ENCODE measurements at places on chromosomes 1 and 21.
A peak's percentile ranks its signal among the peaks of the same experiment; 100 is the strongest.

GRCh38 chr1:151604291-151604690 is 7.6 kb upstream of the SNX27 start:
- no peak for DNase-seq

DNA sequence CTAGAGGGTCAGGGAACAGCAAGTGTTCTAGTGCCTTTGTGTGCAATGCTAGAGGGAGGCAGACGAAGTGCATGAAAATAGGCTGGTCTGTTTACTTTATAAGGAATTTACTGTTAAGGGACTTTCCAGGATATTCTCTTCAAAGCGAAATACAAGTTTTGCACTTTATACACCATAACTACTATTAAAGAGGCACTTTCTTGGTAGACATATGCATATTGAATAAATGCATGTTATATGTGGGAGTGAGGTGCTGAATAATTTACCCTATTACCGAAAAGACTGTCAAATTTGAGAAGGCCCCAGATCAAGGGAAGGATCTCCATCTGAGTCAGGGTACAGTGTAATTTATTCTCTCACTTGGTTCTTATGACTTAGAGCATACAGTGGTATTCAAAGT is 310.5 kb downstream of the S1PR1 start:
- DNase-seq = no peak

DNA sequence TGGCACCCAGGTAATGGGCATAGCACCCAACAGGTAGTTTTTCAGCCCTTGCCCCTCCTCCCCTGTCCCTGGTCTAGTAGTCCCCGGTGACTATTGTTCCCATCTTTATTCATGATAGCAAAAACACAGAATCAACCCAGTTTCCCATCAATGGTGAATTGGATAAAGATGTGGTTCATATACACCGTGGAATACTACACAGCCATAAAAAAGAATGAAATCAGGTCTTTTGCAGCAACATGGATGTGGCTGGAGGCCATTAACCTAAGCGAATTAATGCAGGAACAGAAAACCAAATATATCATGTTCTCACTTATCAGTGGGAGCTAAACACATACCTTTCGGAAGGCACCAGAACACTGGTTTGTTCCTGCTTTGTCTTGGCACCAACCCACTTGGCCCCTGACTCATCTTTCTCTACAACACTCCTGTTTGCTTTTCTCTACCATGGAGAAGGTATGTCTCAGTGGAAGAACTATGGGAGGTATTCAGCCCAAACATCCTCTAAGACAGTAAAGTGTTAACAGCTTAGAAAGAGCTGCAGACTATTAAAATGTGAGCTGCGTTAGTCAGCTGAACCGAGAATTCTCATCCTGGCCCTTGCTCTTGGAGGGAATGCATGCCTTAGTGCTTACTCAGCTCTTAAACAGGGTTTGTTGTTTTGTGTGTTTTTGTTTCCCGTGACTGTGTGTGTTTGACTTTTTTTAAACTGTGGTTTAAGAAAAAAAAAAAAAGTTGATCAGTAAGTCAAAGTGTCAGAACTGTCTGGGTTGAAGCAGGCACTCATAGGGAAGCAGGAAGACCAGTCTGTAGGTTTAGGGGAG is 203.0 kb downstream of the TOMM20 start:
- DNase-seq = no peak

DNA sequence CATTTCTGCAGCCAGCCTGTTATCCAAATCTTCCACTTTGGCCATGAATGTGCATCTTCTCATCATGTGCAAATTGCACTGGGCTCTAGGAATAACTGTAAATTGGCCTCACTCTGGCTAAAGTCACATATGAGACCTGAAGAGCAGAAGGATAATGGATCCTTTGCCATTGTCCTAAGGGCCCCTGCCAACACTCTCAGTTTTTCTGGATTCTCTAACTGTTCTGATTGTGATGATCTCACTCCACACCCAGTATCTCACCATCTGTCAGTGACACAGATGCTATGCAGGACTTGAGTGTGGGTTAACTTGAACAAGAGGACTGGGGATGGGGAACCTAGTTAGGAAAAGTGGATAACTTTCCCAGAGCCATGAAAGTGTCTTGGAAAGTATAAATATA is 8.5 kb upstream of the FYB2 start:
- no peak for DNase-seq

DNA sequence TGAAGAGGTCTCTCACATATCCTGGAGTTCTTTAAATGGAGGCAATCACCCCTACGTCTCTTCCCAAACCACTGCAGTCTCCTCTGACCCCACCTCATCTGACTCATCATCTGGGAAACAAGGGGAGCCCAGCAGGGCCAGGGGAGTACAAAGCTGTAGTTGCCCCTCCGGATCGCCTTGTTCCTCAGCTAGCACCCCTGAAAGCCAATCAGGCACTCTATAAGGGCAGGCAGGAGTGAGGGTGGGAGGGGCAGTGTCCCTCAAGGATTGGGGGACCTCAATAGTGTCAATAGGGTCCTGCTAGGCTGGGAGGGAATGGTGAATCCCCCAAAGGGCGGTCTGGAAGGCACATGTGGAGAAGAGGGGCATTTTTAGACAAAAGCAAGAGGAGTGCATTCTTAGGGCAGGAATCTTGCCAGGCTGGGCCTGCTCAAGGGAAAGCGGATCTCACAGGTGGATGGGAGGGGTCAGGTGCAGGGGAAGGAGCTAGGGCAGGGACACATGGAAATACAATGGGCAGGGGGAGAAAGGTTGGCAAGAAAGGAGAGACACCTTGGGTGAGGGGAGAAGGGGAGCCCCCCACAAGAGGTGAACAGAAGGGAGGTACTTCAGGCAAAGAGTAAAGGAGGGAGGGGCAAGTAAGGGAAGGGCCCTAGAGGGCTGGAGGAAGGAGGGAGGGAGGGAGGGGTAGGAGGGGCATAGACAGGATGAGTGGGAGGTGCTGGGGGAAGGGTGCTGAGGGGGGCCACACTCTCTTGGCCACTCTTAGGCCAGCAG is 5.8 kb downstream of the SHISA4 start:
- no peak for DNase-seq

- no peak for DNase-seq
These were observed 47.6 kb downstream of the RASSF5 start for GRCh38 chr1:206554701-206555472.

DNA sequence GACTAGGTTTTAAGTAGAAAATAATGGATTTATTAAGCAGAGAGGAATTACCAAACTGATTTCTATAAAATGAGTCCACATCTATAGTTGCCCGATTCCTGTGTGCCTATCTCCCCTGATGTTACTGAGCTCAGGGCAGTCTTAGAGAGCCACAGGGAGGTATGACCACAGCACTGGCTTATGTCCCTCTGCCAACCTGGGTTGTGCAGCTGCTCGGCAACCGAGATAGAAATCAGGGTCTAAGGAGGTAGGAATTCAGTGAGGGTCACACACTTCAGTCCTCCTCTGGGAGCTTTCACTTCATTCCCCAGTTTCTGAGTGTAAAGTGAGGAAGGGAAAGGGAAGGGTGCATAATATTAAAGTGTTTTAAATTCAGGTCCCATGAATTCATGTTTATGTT is 386.8 kb downstream of the KCNH1 start:
- DNase-seq = no peak

- DNase-seq = no peak
These were observed 3.1 kb upstream of the GBP6 start for GRCh38 chr1:89360716-89361115.

GRCh38 chr1:24540906-24541710 is 14.8 kb upstream of the NCMAP start:
- no peak for DNase-seq

DNA sequence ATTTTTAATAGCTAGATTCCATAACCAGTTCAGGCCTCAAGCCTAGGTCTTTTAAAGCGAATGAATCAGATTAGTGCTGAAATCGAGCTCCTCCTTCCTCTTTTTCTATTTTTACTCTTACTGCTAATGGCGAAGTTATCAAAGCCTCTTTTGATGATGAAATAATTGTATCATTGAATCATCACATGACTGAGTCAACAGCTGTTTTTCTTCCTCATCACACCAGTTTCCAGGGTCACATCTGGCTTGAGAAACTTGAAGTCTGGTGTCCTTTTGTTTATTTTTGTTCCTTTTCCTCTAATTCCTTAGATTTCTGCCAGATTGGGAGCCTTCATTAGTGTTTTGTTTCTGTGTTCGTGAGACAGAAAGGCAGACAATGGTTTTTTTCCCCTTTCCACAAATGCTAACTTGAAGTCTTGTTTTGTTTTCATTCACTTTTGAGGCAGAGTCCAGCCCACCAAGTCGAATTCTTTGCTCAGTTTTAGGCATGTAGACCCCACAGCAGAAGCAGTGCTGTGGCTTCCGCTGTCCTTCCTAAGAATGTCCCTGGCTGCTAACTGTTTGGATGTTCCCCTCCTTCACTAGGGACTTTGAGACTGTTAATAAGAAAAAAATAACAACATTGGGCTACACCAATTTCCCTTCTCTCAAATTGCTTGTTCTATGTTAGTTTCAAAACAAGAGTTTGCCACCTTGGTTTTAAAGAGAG is 51.9 kb upstream of the FMOD start:
- DNase-seq = no peak

- DNase-seq = peak; percentile 13
These were observed 211.6 kb downstream of the LMX1A start for GRCh38 chr1:165144757-165145397.

- peak; percentile 6 for DNase-seq
These were observed 248.4 kb downstream of the DENND1B start for GRCh38 chr1:197526736-197527371.

GRCh38 chr1:64041371-64042131 is 161.9 kb upstream of the UBE2U start:
- DNase-seq = no peak

DNA sequence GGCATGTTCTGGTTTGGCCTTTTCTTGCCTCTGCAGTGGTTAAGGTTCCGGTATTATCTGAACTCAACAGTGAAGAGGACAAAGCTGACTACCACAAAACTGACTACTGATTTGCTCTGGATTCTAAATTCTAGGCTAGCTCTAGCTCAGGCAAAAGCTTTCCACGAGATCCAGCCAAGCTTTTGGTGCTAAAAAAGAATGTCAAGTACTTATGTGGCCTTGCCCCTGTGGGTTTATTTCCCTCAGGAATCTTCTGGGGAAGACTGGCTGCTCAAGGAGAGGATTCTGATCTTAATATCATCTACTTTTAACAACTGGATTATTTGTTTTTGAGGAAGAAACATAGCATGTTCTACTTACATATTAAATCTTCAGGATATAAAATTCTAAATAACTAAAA is 26.1 kb upstream of the MTMR11 start:
- DNase-seq = no peak

All from germinal center (tissue), 1 donor.